PC-9 (cell line): ENCODE measurements at places on chromosomes 7 and 10. TPM values are rescaled to one million over a fixed set of nuclear protein-coding genes. Genes with fewer than 3 reads are reported as not detected.
A peak's percentile ranks its signal among the peaks of the same experiment; 100 is the strongest.

- no peak for DNase-seq
Observed at GRCh38 chr7:1514995-1515401, 10.8 kb upstream of the INTS1 start.

DNA sequence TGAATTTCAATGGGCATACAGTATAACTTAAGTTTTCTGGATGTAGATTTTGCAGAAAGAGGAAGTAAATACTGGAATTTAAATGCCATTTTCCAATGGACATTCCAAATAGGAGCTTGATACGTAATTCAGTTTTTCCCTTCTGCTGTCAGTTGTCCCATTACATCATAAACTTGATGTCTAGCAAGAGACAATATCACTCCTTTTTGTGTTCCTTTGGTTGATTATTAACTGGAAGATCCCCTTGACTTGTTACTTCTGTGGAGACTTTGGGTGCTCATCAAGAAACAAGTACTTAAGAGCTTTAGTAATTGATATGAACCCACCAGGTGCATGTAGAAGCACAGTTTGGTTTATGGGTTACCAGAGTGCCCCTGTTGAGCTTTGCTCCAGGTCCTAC is 116.1 kb downstream of the ST7 start:
- no peak for DNase-seq

- DNase-seq = no peak
Observed at GRCh38 chr7:134777908-134778580, 1.4 kb upstream of the CALD1 start.

DNA sequence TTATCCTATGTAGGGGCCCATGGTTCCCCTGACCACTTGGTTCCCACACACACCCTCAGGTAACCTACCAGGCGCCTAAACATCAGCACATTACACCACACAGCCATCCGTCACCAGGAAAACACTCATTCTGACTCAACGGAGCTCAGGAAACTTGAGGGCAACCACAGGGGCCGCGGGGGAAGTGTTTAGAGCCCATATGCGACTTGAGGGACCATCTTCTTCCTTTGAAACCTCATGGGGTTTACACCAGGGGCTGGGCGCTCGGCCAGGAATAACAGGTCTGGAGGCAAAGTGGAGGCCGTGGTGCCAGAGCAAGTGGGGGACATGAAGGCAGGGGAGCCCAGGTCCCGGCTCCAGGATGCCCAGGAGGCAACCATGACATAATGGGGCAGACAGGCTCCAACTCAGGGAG is 1.5 kb downstream of the STX1A start:
- DNase-seq = peak; percentile 87

DNA sequence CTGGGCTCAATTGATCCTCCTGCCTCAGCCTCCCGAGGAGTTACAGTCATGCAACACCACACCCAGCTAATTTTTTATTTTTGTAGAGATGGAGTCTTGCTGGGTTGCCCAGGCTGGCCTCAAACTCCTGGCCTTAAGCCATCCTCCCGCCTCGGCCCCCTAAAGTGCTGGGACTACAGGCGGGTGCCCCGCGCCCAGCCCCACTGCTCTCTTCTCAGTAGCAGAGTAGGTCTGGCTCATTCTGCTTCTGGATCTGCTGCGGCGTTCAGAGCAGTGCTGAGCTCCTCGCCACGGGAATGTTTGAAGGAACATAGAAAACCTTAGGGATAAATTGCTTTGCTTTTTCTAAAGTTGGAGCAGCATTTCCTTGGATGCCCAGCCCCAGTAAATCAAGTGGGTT is 27.4 kb downstream of the WIPI2 start:
- no peak for DNase-seq

- no peak for DNase-seq
Observed at GRCh38 chr10:85649461-85649860, 717.1 kb downstream of the GRID1 start.

GRCh38 chr10:90288391-90288933 is 569.4 kb downstream of the HTR7 start:
- no peak for DNase-seq

- no peak for DNase-seq
Observed at GRCh38 chr10:124308811-124309210, 109.9 kb downstream of the OAT start.

- no peak for DNase-seq
Observed at GRCh38 chr10:84329196-84329611, 815 bp downstream of the CCSER2 start.

DNA sequence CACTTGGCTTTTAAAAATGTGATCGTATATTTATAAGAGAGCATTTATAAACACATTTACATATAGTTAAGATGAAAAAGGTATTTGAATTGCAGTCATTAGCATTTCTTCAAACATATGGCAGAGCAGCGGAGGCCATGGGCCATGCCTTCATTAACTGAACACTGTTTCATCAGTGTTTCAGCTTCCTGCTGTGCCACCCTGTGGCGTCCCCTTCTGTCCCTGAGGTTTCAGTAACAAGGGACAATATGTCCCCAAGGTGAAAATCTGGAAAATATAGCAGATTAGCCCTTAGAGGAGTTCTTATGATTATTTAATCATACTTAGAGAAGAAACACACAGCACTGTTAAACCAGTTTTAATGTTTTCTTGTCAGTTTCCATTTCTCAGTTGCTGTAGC is 577.8 kb downstream of the ETV1 start:
- no peak for DNase-seq

DNA sequence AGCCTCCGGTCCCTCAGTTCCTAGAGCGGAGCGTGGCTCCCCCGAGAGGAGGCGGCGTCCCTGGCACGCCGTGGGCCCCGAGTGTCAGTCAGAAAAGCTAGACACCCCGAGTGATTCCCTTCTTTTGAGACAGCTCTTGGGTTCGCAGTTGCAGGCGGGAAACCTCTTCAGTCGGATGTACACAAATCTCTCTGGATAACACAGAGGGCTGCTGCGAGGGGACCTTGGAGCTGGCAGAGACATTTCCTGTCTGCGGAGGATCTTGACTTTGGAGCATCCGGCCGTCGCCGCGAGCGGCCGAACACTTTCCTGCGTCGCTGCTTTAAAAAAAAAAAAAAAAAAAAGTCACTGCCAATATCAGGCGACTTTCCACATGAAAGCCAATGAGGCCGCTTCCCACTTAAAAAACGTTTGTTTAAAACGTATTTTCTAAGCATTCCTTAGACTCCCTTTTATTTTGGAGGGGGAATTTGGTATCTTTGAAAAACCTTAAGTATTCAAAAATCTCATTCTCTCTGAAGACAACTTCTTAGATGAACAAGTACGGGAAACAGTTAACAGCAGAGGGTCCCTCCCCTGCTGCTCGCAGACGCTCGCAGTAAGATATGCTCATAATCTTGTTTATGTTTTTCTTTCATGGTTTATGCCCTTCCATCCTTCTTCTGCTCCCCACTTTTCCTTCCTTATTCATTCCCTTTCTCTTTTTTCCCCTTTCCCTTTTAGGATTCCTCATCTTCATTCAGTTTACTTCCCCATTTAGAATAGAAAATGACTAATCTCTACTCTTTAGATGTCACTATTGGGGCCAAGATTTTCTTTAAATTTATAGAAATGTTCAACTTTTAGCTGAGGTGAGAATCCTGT is 10.0 kb downstream of the HHEX start:
- peak; percentile 10 for DNase-seq

PDK4 gene
- 2.4 and 4.8 TPM in 2 replicates for total RNA-seq

C7orf57 gene
- total RNA-seq = 0.90 and 2.5 TPM in 2 replicates

IFIT1B gene
- total RNA-seq = not detected in 2 replicates

GPR15LG gene
- total RNA-seq = not detected in 2 replicates

NEUROG3 gene
- not detected in 2 replicates for total RNA-seq
